ENCODE measurements at places on chromosomes 7 and 10. TPM values are rescaled to one million over a fixed set of nuclear protein-coding genes. Genes with fewer than 3 reads are reported as not detected.

DNA sequence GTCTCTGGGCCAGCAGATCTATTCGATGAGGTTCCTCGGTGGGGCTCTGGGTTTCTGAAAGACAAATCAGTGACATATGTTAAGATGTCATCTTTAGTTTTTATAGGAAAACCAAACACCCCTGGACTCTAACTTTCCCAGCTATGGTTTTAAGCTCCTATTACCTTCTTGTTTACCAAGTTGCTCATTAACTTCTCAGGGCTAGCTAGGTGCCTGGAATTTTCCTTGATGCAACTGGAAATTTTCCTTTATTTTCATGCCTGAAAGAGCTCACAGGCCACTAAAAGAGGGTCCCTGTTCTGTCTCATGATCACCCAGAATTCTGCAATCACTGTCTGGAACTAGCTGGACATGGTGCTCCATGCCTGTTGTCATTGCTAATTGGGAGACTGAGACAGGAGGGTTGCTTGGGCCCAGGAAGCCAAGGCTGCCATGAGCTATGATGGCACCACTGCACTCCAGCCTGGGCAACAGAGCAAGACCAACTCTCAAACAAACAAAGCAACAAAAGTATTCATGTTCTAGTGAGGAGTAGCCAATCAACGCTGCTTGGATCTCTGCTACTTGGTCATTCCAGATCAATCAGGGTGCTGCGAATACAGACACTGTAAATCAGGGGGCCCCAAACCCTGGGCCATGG lies 1173.5 kb upstream of the AUTS2 start:
- DNase-seq = no peak

GRCh38 chr10:21524131-21524525 lies 1.4 kb downstream of the SKIDA1 start:
- DNase-seq = no peak

- DNase-seq = no peak
Measured at GRCh38 chr7:110204527-110204926, 886.4 kb upstream of the LRRN3 start.

GRCh38 chr7:118026791-118027190 lies 153.6 kb upstream of the CTTNBP2 start:
- no peak for DNase-seq

DNA sequence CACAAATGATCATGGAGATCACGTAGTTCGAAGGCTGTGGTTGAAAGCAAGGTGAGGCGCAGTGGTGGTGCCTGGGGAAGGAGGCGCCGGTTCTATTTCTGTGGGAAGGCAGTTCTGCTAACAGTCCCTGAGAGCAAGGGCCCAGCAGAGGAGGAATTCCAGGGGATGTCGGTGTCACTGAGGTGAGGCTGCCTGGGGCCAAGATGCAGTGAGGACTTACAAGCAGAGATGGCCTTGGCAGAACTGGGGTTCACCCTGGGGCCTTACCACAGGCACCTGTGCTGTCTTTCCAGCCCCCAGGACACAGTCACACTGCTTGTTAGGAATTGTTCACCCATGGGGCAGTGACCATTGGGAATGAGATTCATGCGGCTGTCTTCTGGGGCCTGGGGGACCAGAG lies 26.7 kb downstream of the GBX1 start:
- no peak for DNase-seq

DNA sequence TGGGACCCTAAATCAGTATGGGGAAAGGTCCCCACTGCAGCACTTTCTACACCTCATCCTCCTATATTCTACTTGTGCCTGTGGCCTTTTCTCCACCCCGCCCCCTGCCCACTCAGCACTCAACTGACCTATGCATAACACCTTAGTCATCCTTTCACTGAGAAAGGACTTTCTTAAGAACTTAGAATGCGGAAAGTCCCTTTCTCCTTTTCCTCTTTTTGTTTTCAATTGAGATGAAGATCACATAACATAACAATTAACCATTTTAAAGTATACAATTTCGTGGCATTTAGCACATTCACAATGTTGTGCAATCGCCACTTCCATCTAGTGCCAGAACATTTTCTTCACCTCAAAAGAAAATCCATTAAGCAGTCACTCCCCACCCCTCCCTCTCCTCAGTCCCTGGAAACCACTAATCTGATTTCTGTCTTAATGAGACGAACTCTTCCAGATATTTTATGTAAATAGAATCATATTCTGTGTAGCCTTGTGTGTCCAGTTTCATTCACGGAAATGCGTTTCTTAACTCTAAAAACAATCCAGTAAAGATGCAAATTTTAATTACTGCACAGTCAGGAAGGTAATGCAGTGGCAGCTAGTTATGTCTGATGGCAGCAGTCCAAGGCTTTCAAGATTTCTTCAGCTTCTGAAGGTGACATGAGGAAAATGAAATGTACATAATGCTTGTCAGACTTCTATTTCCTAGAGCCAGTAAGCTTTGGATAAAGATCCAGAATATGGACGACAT lies 41.7 kb downstream of the FAS start:
- DNase-seq = no peak

Gene HTRA1
- total RNA-seq = 62.2 TPM

Gene ELMO1
- 8.3 TPM for total RNA-seq

GRCh38 chr7:70005891-70006260 lies 407.6 kb downstream of the AUTS2 start:
- DNase-seq = no peak

Gene UPP1
- total RNA-seq = 21.5 TPM

Gene GRID1
- total RNA-seq = 0.76 TPM

DNA sequence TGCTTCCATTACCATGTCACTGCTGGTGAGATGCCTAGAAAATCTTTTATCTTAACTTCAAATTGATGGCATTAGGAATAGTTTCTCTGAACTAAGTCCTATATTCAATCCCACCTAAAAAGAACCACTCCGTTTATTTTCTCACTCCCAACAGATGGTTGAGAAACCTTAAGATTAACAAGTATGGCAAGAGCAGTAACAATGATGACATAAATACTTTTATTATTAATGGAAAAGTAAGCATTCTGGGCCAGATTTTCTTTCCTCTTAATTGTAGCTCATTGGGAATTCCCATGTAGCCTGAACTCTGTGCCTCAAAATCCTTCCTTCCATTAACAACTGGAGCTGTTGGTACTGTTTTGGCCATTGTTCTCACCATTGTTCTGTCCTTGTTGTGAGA lies 21.1 kb upstream of the FAM13C start:
- no peak for DNase-seq

- no peak for DNase-seq
Measured at GRCh38 chr10:66575251-66575855, 350.5 kb upstream of the LRRTM3 start.

- DNase-seq = no peak
Measured at GRCh38 chr7:150421831-150422230, 28.6 kb upstream of the GIMAP8 start.

DNA sequence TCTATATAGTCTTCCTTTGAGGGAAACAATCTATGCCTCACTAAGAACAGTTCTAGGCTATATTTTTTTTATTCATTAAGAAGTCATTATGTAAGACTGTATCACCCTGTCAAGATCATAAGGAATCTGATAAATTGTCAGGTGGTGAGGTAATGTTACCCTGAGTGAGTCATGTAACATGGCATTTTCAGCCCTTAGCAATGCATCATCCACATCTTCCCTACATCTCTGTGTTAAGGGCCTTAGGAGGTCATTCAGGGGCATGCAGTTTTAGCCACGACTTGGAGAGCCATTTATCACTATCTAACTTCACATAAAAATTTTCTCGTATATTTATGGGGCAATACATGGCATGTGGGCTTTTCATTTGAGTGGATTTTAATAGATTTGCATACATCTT lies 924.5 kb upstream of the MBL2 start:
- DNase-seq = no peak

Gene AFAP1L2
- 15.5 TPM for total RNA-seq

Gene WNT2
- total RNA-seq = not detected

Gene SLC26A3
- total RNA-seq = not detected

GRCh38 chr7:138167222-138167621 lies 91.0 kb downstream of the AKR1D1 start:
- no peak for DNase-seq

- DNase-seq = no peak
Measured at GRCh38 chr10:78304091-78305045, 270.7 kb downstream of the RPS24 start.

Gene KMT2E
- 80.5 TPM for total RNA-seq

- no peak for DNase-seq
Measured at GRCh38 chr10:80515511-80515910, 22.2 kb upstream of the SH2D4B start.

DNA sequence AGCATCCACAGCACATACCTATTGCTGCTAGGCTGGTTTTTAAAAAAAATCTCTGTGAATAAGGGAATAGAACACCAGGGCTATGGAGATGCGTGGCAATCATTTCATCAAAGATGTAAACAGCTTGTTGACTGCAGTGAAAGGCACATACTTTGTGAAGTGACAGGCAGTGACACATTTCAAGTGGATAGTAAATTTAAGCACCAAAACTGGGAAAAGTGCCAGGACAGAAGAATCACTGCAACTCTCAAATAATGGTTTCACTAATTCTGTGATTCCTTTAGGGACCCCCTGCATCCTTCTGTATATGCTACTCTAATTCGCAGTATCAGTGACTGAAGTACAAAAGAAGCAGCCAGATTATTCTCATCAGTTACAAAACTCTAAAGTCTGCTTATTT lies 145.2 kb upstream of the KLF14 start:
- DNase-seq = no peak

- DNase-seq = no peak
Measured at GRCh38 chr10:31751051-31751737, 177.4 kb downstream of the ARHGAP12 start.

DNA sequence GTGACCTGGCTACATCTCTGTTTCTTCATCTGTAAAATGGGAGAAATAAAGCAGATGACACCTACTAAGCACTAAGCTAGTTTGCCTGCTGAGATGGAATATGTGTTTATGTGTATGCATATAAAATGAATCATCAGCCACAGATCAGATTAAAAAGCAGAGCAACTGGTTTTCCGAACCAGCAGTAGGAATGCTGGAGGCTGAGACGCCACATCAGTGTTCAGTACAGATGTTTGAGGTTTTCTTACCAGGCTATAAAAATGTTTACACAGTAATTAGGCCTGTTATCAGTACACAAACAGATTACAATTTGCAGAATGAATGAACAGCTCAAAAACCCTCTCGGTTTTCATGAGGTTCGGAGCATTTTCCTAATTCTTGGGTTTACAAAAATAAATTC lies 85.8 kb downstream of the CALN1 start:
- DNase-seq = no peak

- no peak for DNase-seq
Measured at GRCh38 chr10:43234471-43235041, 32.3 kb downstream of the RASGEF1A start.

GRCh38 chr7:5420067-5420880 lies 3.4 kb downstream of the TNRC18 start:
- no peak for DNase-seq

Gene SPRN
- not detected for total RNA-seq

Gene ARID5B
- total RNA-seq = 18.0 TPM

DNA sequence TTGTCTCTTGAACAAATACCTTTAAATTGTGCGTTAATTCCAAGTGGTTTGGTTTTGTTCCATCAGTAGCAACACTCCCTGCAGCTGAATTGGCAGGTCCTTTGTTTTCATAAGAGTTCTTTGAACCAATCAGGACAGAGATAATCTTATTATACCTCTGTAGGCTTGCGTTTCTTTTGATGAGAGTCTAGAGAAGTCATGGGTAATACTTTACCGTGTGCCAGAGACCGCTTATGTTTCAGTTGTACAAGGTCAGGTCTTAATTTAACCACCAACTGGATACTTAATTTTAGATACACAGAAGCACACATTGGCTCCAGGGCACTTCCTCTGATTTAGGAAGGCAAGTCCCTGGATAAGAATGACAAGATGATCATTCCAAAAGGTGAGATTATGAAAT lies at the start of gene ASB15:
TSS of gene ASB15 (plus strand) at position 292 of the 400 bp plus-strand sequence. CDS start 12,682 bp downstream, outside the sequence.
- no peak for DNase-seq

- no peak for DNase-seq
Measured at GRCh38 chr10:88111294-88111693, 247.9 kb downstream of the PTEN start.

Gene COG5
- 24.4 TPM for total RNA-seq

GRCh38 chr7:34135924-34136323 lies 230.6 kb downstream of the BMPER start:
- no peak for DNase-seq

Gene ADCY1
- 0.35 TPM for total RNA-seq

DNA sequence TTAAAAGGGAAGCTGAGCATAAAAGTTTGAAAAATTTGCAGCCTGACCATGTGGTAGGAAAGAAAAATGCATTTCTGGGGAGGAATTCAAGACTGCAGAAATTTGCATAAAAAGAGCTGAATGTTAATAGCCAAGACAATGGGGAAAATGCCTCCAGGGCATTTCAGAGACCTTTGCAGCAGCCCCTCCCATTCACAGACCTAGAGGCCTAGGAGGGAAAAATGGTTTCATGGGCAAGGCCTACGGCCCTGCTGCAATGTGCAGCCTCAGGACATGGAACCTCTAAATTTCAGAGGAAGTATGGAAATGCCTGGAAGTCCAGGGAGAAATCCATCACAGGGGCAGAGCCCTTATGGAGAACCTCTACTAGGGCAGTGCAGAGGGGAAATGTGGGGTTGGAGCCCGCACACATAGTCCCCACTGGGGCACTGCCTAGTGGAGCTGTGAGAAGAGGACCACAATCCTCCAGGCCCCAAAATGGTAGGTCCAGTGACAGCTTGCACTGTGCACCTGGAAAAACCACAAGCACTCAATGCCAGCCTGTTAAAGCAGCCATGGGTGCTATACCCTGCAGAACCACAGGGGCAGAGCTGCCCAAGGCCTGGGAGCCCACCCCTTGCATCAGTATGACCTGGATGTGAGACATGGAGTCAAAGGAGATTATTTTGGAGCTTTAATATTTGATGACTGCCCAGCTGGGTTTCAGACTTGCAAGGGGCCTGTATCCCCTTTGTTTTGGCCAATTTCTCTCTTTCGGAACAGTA lies 243.8 kb downstream of the DNAJB9 start:
- no peak for DNase-seq

GRCh38 chr10:93701866-93702209 lies 554 bp downstream of the FRA10AC1 start:
- no peak for DNase-seq

DNA sequence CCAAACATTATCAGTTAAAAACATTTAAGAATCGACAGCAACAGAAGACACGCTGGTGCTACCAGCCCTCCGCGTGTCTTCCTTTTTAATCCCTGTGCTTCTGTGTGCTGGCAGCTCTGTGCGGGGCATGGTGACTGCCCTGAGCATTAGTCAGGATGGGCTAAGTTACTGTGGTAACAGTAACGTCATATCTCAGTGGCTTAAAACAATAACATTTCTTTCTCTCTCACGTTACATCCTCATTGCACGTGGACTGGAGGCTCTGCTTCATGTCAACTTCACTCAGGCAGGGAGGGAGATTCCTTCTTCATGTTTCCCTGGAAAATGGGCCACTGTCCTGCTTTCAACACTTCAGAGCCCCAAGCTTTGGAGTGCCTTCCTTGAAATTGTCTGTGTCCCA lies 378.5 kb downstream of the CCSER2 start:
- no peak for DNase-seq
